Pulmonary artery endothelial cell (primary cell): ENCODE measurements at places on chromosomes 12 and 14. TPM values are rescaled to one million over a fixed set of nuclear protein-coding genes. Genes with fewer than 3 reads are reported as not detected.
A peak's percentile ranks its signal among the peaks of the same experiment; 100 is the strongest.

- no peak for DNase-seq
Observed at GRCh38 chr12:121184425-121184824, 25.5 kb upstream of the P2RX4 start.

- DNase-seq, result no peak
Observed at GRCh38 chr14:100223332-100224201, 15.4 kb upstream of the YY1 start.

- DNase-seq, result no peak
Observed at GRCh38 chr12:868722-869121, 80.8 kb downstream of the RAD52 start.

Gene KERA
- not detected in 2 replicates for total RNA-seq

- DNase-seq, result no peak
Observed at GRCh38 chr12:31751085-31751484, 22.3 kb upstream of the AMN1 start.

Gene ZC2HC1C
- total RNA-seq, result 0.99 and 1.3 TPM in 2 replicates

DNA sequence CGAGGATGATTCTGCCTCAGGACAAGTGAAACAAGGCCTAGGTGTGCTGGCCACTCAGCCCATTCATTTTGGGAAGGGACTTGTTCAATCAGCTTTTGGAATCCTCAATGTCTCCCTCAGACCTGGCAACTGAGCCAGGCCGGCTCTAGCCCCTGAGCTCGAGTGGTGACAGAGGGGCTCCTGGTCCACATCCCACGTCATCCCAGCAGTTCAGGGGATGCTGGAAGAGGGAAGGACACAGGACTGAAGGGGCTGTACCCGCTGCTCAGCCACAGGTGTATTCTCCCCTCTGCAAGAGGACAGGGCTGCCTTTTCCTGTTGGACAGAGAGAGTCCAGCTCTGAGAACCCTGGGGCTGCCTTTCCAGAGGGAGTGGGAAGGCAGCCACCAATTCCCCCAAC, 244.6 kb upstream of the SFSWAP start:
- DNase-seq, result no peak

GRCh38 chr14:104698688-104699425, 9.4 kb downstream of the INF2 start:
- DNase-seq, result no peak

- no peak for DNase-seq
Observed at GRCh38 chr12:123390498-123391426, 6.8 kb downstream of the KMT5A start.

DNA sequence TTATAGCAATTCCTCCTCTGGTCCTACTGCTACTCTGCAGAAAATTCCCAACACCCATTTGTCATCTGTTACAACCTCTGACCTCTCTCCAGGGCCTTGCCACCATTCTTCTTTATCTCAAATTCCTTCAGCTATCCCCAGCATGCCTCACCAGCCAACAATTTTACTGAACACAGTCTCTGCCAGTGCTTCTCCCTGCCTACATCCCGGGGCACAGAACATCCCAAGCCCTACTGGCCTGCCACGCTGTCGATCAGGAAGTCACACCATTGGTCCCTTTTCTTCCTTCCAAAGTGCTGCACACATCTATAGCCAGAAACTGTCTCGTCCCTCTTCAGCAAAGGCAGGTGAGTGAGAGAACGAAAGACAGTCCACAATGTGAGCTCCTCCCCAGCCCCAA, 122.1 kb downstream of the TTLL5 start:
- DNase-seq, result no peak

DNA sequence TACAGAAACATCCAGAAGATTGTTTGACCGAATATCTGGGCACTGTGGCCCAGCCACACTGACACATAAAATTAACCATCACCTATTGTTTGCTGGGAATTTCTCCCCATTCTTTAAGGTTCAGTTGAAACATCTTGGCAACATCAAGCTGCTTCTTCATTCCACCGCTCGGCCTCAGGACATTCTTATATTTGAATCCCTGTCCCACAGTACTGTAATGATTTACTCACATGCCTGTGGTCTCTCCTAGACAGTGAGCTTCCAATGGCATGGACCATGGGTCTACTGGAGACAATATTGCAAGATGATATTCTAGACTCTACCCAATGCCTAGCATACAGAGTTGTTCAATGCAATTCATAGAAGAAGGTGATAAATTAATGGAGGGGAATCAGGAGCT, 56.1 kb downstream of the EMP1 start:
- no peak for DNase-seq

DNA sequence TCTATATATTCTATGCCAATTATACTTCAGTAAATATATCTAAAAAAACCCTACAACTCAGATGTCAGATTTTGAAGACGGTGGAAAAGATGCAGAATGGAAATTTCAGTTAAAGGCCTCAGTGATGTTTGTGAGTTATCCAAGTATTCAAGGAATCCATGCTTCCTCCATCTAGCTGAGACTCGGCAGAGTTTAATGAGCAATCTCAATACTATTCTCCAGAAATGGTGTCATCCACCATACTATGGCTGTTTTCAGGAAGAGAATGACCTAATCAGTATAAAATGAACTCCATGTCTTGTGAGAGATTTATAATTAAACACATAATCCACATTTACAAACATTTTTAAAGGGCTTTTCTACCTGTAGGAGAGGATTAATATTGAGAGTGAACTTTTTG, 66.0 kb downstream of the KLHL28 start:
- no peak for DNase-seq

GRCh38 chr14:21436567-21437062, 19.3 kb downstream of the CHD8 start:
- DNase-seq, result no peak

- DNase-seq, result peak; percentile 1
Observed at GRCh38 chr12:85057370-85057963, 21.3 kb downstream of the LRRIQ1 start.

DNA sequence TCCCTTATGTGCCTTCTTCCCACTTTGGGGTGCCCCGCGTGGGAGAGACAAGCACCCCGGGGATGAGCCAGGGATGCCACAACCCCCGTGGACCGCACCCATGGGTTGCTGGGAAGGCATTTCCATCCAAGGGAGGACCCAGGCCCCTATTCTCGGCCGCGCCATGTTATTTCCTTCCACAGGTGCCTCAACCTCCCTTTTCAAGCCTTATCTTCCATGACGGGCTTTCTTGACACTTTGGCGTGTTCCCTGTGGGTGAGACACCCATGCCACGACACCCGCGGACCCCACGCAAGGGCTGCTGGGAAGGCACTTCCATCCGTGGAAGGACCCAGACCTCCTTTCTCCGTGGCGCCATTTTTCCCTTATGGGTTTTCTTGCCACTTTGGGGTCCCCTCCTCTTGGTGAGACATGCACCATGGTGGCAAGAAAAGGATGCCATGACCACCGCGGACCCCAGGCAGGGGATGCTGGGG, 269.2 kb downstream of the ALG10 start:
- no peak for DNase-seq

DNA sequence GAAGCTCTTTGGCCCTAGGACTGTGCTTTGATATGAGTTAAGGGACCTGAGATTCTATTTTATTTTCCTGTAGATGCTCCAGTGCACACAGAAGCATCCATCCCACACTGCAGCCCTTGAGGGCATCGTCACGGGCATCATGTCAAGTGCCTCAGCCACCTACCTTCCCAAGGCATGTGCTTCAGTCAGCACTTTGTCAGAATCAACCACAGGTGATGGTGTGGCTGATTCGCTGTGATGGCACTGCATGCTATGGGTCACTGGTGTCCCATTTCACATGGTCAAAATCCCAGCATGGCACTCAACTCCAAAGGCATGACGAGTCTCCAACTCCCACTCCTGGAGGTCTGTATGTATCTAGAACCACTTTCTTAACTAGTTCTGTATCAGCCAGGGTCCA, 100.8 kb downstream of the AACS start:
- DNase-seq, result no peak

Gene GDF3
- 0.13 TPM in 1 of 2 replicates, not detected in the other for total RNA-seq
